ENCODE measurements at places on chromosomes 12 and 14. TPM values are rescaled to one million over a fixed set of nuclear protein-coding genes. Genes with fewer than 3 reads are reported as not detected.

GRCh38 chr12:82300611-82301010, 57.6 kb downstream of the CCDC59 start:
- no peak for DNase-seq

DNA sequence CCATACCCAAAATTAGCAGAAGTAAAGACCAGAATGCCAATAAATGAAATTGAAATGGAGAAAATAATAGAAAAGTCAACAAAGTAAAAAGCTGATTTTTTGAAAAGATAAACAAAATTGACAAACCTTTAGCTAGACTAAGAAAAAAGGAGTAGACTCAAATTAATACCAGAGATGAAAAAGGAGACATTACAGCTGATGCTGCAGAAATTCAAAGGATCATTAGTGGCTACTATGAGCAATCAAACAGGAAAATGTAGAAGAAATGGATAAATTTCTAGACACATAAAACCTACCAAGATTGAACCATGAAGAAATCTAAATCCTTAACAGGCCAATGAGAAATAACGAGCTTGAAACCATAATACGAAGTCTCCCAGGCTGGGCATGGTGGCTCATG, 34.8 kb upstream of the INSM2 start:
- no peak for DNase-seq

EIF2S3B gene
- total RNA-seq: 1.4 TPM

- no peak for DNase-seq
These were observed 756 bp downstream of the LGR5 start for GRCh38 chr12:71440345-71440762.

DNA sequence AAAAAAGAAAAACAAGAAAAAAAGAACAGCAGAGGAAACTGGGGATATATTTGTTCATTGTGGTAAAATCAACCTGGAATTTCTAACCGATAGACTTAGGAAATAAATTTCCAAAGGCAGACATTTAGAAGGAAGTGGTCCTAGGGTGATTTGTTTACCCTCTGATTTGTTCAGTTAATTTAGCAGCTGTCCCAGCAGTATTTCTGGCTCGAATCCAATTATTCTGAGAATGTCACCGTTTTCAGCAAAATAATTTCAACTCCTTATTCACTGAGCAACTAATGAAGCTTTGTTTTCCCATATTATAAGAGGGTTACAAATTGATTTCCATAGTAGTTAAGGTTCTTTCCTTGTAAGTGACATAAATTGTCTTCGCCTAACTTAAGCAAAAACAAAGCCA, 285.2 kb upstream of the SYT10 start:
- no peak for DNase-seq

- no peak for DNase-seq
These were observed 92.3 kb upstream of the BTG1 start for GRCh38 chr12:92237762-92238523.

AQP2 gene
- not detected for total RNA-seq

HOXC12 gene
- total RNA-seq: not detected

ARMH4 gene
- total RNA-seq: not detected

ERBB3 gene
- 0.72 TPM for total RNA-seq

- DNase-seq: no peak
These were observed 23.7 kb downstream of the CEP170B start for GRCh38 chr14:104888489-104889374.

SCNN1A gene
- total RNA-seq: 0.56 TPM

GALNT8 gene
- 0.56 TPM for total RNA-seq

CIROP gene
- not detected for total RNA-seq

GRCh38 chr14:47012533-47013280, 361.1 kb upstream of the RPL10L start:
- DNase-seq: no peak

DNA sequence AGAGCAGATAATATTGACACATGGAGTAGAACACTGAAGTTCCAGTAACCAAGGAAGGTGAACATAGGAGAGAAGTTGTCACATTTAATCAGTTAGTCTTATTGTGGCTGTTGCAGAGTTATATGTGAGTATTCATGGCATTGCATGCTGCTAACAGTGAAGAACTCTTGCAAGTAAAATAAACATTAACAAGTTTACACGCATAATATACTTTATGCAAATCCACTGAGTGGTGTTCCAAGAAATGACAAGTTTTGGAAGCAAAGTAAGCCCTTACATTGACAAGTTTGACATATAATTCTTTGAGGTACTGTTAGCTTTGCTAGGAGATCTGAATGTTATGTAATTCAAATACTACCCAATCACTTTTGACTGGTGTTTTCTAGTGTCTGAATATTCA, 125.6 kb downstream of the ANKS1B start:
- DNase-seq: no peak
